Psoas muscle (tissue), 8 donors: ENCODE measurements at places on chromosomes 11 and 22. TPM values are rescaled to one million over a fixed set of nuclear protein-coding genes. Genes with fewer than 3 reads are reported as not detected.

GRCh38 chr11:59542142-59542810 is 30.9 kb downstream of the OR4D9 start:
- no peak for DNase-seq

Gene SULT4A1
- not detected for total RNA-seq

DNA sequence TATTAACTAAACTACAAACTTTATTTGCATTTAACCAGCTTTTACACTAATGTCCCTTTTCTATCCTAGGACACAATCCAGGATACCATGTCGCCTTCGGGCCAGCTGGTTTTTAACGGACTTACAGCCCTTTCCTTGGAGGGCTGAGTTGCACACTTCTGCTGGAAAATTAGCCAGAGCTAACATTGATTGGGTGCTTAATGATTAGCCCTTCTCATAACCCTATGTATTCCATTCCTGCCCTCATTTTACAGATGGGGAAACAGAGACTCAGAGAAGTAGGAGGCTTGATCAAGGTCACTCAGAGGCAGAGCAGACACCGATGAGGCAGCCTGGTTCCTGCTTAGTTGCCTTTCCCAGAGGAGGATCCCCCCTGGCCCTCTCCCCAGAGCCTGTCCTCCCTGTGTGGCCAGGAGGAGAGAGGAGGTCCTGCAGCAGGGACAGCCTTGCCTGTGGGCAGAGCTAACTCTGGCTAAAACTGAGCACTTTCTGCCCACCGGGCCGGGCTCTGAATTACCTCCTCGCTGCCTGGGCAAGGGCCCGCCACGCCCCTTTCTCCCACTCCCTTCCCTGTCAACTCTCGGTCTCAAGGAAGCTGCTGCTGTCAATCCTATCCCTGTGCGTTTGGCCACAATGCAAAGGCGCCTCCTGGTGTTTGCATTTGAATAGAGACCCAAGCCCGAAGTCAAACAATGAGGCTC is 59.6 kb upstream of the PAX6 start:
- DNase-seq: peak; percentile 19

DNA sequence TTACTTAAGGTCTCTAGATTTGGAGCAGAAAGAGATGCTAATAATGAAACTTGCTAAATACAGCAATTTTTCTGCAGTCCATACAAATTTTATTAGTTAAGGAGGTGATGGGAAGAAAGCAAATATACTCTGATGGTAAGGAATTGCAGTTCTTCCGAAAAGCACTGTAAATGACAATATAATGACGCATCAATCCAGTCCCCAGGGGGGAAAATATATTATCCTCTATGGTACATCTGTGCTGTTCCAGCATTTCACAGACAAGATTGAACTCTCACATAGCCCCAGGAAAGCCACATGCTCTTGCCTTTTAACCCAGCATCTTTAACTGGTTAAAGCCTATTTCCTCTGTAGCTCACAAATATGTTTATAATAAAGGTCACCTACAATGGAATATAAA is 416.6 kb upstream of the CCDC90B start:
- no peak for DNase-seq

- DNase-seq: no peak
These were observed 150.3 kb upstream of the NCAM1 start for GRCh38 chr11:112810951-112811350.

DNA sequence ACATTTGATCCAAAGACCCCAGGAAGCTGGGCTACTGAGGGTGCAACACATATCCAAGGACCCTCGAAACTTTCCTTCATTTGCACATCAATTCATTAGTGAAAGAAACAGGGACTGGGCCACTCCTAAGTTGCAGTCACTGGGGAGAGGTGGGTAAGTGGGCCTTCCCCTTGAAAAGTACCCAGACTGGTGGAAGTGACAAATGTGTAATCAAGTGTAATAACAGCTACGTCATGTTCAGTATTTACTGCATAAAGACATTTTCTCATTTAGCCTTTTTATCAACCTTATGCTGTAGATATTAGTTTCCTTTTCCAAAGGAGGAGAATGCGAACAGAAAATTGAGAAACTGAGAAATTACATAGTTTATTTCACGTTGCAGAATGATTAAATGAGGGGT is 101.9 kb upstream of the OLFML1 start:
- no peak for DNase-seq

DNA sequence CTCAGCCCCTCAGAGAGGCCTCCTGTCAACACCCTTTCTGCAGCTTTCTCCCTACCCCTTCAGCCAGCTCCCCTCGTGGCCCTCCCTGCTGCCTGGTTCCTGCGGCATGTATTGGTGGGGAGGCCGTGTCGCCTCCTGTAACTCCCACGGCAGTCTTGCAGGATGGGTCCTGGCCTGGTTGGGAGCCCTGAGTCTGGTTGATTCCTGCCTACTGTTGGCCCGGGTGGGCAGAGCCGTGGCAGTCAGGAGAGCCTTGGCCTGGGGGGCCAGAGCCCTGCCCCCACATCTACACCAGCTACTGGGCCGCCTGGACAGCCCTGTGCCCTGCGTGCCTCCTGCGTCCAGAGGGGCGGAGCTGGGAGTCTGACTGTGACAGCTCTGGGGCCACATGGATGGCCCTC is 30.3 kb upstream of the GRAMD4 start:
- peak; percentile 61 for DNase-seq

GRCh38 chr11:44404301-44404700 is 94.4 kb upstream of the ALX4 start:
- DNase-seq: no peak

Gene OR52N4
- not detected for total RNA-seq

GRCh38 chr11:129639300-129639699 is 176.3 kb upstream of the TMEM45B start:
- no peak for DNase-seq

Gene TMEM191B
- not detected for total RNA-seq

GRCh38 chr22:18133452-18133851 is 16.5 kb upstream of the USP18 start:
- DNase-seq: no peak

DNA sequence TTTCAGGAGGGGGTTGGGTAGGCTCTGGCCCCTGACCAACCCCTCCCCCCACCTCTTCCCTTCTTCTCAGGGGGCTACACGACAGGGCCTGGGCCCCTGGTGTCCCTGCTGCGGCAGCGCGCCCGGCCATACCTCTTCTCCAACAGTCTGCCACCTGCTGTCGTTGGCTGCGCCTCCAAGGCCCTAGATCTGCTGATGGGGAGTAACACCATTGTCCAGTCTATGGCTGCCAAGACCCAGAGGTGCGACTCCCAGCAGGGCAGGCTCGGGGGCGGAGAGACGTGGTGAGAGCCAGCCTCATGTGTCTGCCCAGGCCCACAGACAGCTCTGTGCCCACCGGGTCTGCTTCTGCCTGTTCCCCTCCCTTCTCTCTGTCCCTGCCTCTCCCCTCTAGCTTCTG is 7.6 kb upstream of the GALR3 start:
- DNase-seq: no peak

GRCh38 chr11:111947143-111947542 is 10.0 kb downstream of the DIXDC1 start:
- DNase-seq: no peak

Gene TP53AIP1
- not detected for total RNA-seq

GRCh38 chr11:78630561-78631303 is 56.1 kb upstream of the NARS2 start:
- no peak for DNase-seq

- DNase-seq: no peak
These were observed 28.3 kb downstream of the NECTIN1 start for GRCh38 chr11:119700536-119701346.

DNA sequence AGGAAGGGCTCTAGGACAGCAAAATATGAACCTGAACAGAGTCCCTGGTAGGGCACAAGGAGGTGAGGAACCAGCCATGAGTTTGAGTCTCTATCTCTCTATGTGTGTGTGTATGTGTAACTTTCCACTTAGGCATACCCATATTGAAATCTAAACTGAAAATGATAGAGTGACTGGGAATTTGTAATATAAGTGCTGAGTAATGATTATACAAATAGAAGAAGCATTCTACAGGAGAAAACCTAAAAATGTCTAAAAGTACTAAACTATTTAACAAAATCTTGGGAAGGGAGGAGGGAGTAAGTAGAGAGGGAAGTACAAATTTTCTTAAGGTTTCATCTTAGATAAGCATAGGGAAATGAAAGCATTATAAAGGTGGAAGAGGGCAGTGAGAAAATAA is 97.1 kb upstream of the ZC3H12C start:
- no peak for DNase-seq

DNA sequence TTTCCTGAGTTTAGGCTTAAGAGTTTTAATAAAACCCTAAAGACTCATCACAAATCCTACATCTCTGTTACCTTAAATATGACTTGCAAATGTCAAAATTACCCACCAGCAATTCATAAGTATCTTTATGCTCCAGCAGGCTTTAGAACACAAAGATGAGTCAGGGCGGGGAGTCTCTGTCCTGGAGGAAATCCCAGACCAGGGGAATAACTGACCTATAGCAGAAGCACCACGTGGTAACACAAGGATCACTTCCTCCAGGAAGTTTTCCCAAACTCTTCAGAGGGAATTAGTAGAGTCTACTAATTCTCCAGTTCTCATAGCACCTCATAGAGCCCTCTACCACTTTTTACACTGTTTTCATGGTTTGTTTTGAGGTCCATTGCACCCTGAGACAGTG is 217.0 kb downstream of the NAV2 start:
- no peak for DNase-seq

DNA sequence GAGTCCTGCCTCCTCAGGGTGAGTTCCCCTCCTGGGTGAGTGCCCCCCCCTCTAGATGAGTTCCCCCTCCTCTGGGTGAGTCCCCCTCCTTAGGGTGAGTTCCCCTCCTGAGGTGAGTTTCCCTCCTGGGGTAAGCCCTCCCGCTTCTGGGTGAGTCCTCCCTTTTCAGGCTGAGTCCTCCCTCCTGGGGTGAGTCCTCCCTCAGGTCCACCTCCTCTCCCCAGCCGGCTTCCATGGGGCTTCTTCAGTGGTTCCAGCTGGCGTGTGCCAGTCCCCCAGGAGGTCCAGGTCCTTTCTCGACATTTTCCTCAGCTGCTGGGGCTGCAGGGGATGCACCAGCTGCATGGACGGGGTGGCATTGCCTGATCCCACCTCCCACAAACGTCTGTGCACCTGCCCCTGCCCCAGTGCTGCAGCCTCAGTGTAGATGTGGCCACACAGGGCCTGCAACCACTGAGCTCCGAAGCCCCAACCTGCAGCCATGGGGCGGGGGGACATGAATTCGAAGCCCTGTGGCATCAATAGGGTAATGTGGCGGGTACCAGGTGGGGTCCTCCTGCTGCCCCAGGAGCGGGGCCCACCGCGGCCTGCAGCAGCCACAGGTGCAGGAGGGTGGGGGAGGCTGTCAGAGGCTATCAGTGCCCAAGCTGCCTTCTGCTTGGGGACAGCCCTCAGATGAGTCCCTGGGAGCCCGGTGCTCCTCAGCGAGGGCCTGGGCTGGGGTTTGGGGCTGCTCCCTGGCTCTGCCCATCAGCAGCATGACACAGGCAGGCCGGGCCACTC is 101.3 kb upstream of the FGF3 start:
- no peak for DNase-seq

GRCh38 chr11:93732237-93732892 is 8.9 kb downstream of the TAF1D start:
- DNase-seq: no peak

DNA sequence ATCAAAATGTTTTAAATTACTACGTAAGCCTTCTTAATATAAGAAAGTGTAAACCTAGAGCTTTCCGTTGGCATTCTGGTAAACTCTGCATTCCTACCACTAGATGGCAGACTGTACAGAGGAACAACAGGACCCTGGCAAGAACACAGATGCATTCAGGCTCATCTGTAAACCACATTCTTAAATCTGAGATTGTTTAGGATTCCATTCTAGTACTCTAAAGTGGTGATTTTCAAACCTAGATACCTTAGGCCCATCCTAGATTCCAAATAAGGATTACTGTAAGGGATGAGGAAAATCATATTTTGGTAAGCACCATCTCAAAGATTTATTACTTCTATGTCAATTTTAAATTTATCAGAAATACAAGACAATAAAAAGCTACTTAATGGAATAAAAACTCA is 26.9 kb downstream of the PICALM start:
- no peak for DNase-seq

Gene MPZL2
- 1.1 TPM for total RNA-seq

DNA sequence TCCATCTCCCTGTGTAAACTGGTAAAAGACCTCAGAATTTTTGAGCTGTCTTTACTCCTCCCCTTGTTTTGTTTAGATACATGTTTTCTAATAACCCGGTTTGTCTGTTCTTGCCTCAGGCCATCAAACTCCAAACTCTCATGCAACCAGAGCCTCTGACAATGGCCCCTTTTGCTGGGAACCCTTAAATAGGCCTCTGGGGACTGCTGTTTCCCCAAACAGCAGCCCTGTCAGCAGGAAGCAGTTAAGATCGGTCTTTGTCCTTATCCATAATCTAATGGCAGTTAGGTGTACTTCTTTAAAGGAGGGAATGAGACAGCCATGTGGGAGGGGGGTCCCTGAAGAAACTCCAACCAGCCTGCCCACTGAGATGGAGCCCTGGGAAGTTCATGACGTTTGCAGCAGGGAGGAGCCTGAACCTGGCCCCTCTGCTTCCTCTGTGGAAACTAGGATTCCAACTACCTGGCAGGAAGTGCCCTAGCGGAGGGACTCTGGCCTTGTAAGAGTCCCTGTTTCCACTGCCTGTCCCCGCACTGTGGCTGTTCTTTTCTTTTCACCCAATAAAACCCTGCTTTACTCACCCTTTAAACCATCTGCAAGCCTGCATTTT is 1354.4 kb downstream of the LRRC4C start:
- no peak for DNase-seq

DNA sequence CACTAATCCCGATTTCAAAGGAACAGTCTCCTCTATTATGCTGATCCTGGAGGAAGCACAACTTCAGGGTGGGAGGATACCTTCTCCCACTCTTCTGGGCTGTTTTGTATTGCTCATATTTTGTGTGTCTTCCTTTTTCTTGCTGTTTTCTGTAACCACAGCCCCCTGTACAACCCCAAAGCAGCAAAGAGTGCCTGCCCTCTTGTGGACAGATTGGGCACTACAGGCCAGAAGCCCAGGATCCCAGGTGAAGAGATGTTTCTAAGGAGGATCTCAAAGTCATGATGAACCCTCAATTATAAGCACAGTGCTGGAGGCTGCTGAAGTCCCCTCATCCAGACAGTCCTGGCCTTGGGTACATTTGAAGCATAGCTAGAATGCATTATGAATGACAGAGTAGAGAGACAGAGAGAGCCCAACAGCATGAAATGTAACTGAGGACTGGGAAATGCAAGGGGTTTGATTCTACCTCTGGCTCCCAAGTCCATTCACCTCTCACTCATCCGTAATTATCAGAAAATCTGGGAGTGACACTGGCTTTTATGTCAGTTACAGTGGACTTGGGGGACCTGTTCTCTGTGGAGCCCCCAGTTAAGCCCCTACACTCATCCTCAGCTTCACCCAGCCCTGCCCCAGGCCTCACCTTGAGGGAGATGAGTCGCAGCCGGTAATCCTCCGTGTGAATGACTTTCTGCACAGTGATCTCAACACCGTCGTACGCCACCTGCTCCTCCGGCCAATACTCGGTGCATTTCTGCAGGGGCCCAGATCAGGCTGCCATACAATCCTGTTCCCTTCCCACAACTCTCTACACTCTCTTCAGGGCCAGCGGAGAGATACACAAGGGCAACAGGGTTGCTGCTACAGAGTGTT is 6.2 kb upstream of the IGSF22 start:
- DNase-seq: no peak
